ENCODE measurements at places on chromosomes 5 and 9.

- no peak for DNase-seq
Measured at GRCh38 chr5:165076686-165077085, 1571.3 kb downstream of the MAT2B start.

DNA sequence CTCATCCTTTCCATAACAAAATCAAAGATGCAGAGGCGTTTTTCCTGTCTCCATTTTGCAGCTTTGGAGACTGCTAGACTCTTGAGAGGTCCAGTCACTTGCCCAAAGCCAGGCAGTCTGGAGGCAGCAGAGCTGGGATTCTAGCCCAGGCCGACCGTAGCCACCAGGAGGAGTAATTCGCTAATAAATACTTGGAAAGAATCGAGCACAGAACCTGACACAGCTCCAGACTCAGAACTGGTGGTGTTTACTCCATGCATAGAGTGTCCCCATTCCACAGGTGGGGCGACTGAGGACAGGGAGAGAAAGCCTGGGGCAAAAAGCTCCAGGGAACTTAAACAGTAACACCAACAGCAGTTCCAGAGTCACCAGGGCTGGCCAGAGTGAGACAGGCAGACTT lies 10.7 kb upstream of the CERCAM start:
- no peak for DNase-seq

- no peak for DNase-seq
Measured at GRCh38 chr9:20382460-20383071, 239.7 kb downstream of the MLLT3 start.

- no peak for DNase-seq
Measured at GRCh38 chr9:104028827-104029226, 65.3 kb upstream of the SMC2 start.

- no peak for DNase-seq
Measured at GRCh38 chr9:92723299-92723625, 41.4 kb downstream of the BICD2 start.

DNA sequence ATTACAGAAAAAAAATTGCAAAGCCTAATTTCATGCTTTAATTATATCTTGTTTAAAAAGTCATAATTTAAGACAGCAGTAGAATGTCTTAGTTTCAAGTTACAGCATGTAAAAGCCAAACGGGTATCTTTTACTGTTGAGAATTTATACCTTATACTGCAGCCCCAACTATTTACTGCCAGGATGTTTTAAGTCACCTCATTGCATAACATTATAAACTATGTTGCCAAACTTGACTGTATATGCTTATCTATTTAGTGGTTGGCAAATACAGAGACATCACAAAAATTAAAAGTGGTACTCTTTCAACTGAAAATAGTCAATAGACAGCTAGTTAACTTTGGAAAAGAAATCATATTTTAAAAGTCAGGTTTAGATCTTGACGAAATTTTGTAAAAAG lies 119.5 kb downstream of the EDIL3 start:
- no peak for DNase-seq

- DNase-seq = no peak
Measured at GRCh38 chr9:19074836-19075235, 25.6 kb downstream of the RRAGA start.

- no peak for DNase-seq
Measured at GRCh38 chr5:89513299-89514044, 630.5 kb upstream of the MEF2C start.

- no peak for DNase-seq
Measured at GRCh38 chr5:163735069-163735468, 229.7 kb downstream of the MAT2B start.

DNA sequence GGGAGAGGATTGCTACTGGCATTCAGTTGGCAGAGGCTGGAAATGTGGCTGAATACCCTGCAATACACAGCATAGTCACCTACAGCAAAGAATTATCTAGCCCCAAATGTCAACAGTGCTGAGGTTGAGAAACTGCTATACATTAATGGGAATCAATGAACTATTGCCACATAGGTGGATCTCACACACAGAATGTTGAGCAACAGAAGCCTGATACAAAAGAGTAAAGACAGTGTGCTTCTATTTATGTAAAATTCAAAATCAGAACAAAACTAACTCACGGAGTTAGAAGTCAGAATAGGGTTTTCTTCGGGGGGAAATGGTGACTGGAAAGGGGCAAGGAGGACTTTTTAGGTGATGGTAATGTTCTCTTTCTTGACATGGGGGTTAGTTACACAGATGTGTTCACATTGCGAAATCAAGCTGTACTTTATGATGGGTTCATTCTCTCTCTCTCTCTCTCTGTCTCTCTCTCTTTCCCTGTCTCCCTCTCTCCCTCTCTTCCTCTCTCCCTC lies 45.7 kb upstream of the PANK3 start:
- DNase-seq = no peak

GRCh38 chr9:81361296-81361695 lies 328.1 kb downstream of the TLE1 start:
- no peak for DNase-seq
